ENCODE measurements at places on chromosomes 6 and 20.

- DNase-seq: peak; percentile 83
Measured at GRCh38 chr6:45566882-45567281, 189.1 kb upstream of the SUPT3H start.

- no peak for DNase-seq
Measured at GRCh38 chr6:148423133-148423532, 80.5 kb downstream of the SASH1 start.

GRCh38 chr6:4397307-4397706 lies 261.9 kb upstream of the ECI2 start:
- no peak for DNase-seq

GRCh38 chr6:89566930-89567629 lies 71.5 kb downstream of the LYRM2 start:
- DNase-seq: no peak

DNA sequence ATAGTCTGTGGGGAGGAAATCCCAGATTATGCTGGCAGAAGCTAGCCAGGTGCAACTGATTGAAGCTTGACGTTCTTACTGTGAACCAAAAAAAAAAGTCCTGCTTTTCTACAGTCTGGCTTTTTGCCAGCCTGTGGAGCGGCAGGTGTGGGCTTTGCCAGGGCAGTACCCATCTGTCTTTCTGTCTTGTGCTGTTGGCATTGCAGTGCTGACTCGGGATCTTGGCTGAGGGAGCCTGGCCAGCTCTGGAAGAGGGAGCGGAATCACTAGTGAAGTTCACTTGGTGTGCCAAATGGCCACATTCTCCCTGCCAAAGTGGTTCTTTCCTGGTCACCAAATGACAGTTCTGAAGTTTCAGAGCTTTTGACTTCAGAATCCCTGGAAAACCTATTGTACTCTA lies 5.0 kb downstream of the KIF3B start:
- DNase-seq: no peak

DNA sequence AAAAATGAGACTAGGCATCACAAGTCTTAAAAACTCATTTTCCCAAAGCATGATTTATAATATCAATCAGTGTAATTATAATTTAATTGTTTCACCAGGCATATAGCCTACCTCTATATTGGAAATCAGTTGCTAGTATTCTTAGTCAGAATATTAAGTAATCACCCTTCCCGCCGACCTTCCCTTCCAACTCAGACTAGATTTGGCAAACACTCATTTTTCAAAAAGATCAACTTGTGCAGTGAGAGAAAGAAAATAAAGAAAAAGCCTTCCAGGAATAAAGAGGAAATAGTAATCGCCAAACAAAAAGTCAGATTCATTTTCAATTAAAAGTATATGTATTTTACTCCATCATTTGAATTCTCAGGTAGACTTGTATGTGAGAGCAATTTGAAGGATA lies 1.9 kb upstream of the BMP5 start:
- no peak for DNase-seq

DNA sequence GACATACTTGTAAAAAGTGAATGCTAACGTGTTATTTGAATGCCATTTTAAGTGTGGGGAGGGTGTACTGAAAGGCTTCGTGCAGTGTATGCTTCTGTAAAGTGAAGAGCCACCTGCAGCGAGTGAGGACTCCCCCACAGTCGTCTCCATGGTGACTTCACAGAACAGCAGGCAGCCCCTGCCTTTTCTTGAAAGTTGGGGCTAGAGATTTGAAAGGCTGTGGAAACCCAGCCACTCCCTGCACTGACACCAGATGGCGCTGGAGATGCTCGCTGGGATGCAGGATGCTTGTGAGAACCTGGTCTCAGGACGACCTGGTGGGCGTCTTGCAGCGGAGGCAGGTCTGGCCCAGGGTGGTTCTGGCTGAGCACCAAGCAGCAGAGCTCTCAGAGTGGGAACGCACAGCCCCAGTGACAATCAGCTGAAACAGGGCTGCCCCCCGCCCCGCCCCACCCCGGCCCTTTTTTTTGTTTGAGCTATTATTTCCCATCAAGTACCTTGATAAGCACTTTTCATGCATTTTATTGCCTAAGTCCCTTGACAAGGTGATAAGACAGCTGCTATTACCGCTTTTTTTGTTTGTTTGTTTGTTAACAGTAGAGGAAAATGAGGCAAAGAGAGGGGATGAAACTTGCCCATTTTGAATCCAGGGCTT lies 150.3 kb downstream of the SYCP2 start:
- DNase-seq: peak; percentile 50

DNA sequence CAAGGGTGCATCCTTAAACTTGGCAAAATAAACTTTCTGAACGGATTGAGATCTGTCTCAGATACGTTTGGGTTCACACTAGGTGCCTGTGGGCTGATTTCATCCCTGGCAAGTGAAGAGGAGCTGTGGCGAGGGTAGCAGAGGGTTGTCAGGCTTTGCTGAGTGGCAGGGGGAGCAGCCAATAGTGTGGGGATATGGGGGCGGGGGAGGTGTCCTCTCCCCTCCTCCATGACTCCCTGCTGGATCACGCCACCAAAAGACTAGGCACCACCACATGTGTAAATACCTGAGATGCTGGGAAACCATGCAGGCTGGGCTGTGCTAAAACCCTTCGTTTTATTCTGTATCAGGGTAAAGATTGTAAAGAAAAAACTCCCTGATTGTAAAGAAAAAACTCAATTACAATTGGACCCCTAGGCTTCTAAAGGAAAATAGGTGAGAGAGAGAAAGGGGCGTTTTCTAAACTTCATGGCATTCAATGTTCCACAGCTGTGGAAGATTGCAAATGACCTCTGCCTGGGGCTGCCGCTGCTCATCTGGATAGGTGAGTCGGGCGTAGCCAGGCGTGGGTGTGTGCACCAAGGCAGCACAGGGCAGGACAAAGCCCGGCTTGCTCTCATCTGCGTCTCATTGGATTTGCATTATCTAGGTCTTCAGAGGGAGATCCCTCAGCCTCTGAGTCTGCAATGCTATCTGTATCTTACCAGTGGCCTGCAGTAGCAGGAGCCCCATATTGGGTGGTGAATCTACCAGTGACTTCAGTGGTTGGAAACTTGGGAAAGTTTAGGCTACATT lies 26.9 kb upstream of the ADTRP start:
- DNase-seq: no peak

- DNase-seq: peak; percentile 19
Measured at GRCh38 chr6:169427856-169428255, 174.2 kb upstream of the THBS2 start.

GRCh38 chr6:163177892-163178420 lies 236.6 kb upstream of the QKI start:
- no peak for DNase-seq

DNA sequence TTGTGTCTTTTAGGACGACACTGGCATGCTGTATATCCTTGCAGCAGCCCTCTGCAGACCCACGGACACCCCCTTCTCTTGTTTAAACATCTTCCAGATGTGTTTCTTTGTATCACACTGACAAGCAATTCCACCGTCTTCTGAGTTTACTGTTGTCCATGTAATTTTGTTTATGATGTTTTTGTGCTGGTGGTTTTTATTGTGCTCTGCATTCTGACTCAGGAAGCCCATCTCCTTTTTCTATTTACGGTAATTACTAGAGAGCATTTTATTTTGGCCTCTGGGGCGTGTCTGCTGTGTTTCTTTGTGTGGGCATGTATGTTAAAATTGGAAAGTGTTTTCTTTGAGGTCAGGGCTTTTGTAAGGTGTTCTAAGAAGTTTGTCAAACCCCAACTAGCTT lies 111.9 kb downstream of the JARID2 start:
- no peak for DNase-seq

GRCh38 chr6:82144007-82144851 lies 103.3 kb downstream of the IBTK start:
- DNase-seq: peak; percentile 100

- DNase-seq: no peak
Measured at GRCh38 chr6:115885636-115886366, 174.9 kb downstream of the FRK start.

DNA sequence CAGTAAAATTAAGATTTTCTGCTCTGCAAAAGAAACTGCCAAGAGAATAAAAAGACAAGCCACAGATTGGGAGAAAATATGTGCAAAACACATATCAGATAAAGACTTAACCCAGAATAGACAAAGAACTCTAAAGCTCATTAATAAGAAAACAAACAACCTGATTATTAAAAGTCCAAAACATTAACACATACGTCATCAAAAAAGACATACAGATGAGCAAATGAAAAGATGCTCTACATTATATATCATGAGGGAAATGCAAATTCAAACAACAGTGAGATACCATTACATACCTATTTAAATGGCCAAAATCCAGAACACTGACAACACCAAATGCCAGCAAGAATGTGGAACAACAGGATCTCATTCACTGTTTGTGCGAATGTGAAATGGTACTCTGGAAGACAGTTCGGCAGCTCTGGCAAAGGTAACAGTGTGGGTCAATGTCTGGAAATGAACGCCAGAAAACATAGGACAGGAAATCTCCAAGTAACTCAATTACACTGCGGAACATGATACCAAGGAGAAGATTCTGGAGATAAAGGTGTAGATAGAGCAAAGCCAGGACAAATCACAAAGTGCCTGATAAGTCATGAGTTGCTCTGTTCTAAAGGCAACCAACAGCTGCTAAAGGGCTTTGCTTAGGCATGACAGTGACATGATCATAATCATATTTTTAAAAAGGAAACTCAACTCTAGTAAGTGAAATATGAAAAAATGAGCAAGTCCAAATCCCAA lies 96.8 kb downstream of the PDE10A start:
- DNase-seq: no peak

- DNase-seq: no peak
Measured at GRCh38 chr6:101129851-101130250, 248.7 kb upstream of the ASCC3 start.

GRCh38 chr6:137811916-137812553 lies 55.0 kb upstream of the TNFAIP3 start:
- no peak for DNase-seq

- no peak for DNase-seq
Measured at GRCh38 chr20:57617079-57617795, 3.0 kb downstream of the ZBP1 start.

DNA sequence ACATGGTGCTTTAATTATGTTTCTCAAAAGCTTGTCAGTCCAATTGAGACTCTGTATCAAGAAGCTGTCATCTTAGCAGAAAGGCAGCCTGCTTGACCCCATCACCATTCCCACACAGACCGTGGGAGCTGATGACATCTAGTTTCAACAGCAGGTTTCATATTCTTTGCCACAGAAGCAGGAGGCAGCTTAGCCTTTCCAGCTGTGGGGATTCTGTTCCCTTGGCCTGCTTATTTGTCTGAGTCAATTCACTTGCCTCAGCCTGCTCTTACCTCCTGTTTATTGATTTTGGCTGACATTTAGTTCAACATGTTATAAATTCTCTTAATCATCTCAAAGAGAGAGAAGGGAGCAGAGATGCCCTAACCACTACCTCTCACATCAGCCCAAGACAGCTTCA lies 527.7 kb downstream of the ADGRB3 start:
- DNase-seq: no peak

DNA sequence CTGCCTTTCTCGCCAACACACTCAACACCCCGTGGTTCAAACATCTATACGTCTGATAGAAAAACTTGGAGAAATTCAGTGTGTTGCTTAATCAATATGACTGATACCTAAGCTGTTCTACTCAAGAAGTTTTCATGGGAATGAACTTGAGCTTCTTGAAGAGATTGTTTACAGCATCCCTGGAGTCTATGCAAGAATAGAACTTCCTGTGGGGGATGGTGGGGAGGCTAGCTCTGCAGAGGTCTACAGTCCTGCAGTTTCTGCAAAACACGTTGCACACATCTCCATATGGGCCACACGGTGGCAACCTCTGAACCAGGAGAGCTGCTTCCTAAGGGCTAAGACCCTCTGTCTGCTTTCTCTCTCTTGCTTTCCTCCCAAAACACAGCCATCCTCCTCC lies 32.7 kb upstream of the FANCE start:
- no peak for DNase-seq

DNA sequence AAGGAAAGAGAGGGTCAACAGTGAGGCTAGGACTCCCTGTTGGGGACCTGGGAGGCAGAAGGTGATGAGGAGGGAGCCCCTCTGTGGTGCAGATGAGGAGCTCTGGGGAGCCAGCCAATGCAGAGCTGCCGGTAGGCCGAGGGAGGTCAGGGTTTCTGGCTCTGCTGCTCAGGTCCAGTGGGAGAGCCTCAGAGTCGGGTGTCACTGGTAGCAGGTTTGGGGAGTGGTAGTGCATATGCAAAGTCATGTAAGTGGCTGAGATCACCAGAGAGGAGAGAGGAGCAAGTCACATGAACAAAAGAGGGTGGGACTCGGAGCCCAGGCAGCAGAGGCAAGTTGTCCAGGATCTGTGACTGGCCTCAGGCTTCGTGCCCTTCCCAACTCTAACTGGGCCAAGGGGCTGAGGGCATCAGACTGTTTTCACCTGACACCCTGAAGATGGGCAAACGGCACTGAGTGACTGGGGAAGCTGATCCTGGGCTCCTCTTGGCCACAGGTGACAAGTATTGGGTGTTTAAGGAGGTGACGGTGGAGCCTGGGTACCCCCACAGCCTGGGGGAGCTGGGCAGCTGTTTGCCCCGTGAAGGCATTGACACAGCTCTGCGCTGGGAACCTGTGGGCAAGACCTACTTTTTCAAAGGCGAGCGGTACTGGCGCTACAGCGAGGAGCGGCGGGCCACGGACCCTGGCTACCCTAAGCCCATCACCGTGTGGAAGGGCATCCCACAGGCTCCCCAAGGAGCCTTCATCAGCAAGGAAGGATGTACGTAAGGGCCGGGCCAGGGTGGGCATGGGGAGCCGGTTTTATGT lies 6.6 kb downstream of the MMP24OS start:
- peak; percentile 67 for DNase-seq

DNA sequence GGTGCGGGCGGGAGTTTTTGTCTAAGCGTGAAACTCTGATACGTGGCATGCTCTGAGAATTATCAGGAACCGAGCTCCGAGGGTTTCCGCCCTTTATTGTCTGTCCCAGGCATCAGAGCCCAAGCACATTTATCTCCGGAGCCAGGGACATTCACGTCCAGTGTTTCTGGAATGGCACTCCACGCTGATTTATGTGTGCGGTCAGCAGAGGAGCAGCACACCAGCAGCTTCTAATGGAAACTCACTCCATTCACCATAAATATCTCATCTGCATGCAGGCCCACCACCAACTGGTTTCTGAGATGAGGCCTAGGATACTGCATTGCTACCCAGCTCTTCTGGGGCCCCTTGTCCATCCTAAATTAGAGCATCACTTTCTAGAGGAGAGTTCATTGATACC lies 51.9 kb upstream of the SYNDIG1 start:
- no peak for DNase-seq

DNA sequence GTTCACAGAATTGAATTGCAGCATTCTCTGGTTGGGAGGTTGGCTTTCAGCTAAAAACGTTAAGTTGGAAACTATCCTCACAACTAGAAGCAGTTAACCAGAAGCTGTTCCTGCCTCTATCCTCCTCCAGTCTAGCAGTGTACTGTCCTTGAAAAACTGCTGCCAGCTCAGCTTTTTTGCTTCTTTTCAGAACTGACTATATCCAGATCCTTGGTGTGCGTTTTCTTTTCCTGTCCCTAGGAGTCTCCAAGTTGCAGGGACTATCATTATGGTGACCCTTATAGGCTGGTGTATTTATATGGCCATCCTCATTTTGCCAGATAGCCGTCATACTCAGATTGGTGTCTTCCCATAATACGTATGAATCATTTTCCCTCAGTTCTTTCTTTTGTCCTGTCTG lies 5.5 kb downstream of the ITCH start:
- DNase-seq: no peak
